ENCODE measurements at places on chromosomes 7 and 10.

DNA sequence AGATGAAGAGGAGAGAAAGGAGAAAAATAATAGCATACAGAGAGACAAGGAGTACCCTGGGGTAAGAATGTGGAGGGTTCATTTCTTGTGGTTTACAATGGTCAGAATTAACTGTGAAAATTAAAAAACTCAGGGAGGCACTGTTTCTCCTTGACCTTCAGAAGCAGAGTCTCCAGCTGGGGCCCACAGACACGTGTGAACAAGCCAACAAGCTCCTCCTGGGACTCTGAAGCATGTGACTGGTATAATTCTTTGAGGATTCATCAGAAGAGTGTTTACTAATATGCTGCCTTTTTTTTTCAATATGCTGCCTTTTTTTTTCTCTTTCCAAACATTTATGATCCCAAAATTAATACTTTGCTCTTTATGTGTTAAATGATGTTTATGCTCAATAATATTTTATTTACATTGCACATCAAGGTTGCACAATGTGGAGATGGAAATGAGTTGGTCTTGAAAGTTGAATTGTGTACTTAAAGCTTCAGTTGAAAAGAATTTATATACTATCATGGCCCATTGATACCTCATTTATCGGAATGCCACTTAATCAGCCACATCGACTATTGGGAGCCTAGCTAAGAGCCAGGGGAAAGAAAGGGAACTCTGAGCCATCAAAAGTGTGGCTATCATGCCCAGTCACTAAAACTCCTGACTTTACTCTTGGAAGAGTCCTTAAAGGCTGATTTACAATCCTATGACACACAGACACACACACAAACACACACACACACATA, 134.7 kb upstream of the RHOBTB1 start:
- no peak for DNase-seq

DNA sequence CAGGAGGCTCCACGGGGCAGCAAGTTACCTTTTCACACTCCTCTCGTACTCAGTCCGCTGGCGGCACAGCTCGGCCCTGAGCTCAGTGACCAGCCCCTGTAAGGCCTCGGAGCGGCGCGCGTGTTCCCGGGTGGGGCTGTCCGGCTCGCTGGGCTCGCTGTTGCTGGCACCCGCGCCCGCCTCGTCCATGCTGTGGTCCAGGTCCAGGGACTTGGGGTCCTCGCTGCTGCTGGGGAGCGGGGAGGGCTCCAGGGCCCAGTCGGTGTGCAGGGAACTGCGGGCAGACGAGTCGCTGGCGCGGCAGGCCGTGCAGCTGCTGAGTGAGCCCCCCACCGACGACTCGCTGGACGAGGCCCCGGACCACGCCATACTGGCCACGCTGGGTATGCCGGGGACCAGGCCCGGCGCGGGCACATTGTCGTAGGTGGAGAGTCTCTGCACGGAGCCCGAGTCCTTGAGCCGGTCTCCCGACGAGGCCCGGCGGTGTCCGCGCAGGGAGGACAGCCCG, 143.8 kb downstream of the MAPK8 start:
- no peak for DNase-seq

- DNase-seq = no peak
Observed at GRCh38 chr10:26488344-26488743, 50.2 kb downstream of the APBB1IP start.

GRCh38 chr10:79431891-79432831, 13.3 kb downstream of the ZCCHC24 start:
- DNase-seq = no peak

DNA sequence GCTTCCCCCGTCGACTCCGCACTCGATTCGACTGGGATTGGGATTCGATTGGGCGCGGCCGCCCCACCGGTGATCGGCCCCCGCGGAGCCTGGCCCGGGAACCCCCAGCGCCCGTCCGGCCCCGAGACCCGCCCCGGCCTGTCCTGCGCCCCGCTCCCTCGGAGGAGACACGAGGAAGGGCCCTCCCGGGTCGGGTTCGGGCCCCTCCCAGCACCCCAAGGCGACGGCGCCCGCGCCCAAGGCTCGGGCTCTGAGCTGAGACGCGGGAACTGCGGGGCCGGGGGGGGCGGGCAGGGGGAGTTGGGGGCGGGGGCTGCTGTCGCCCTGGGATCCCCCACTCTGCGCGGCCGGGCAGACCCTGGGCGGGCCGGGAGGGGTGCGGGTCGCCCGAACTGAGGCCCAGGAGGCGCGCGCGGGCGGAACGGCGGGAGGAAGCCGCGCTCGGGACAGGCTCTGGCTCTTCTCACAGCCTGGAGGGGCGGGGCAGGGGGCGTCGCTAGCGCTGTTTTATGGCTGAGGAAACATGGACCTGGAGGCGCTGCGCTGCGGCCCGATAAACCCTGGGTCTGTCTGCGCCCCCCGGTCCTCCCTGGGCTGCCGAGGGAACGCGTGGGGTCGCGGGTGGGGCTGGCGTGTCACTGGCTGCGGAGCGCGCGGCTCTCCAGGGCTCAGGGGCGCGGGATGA, 1.7 kb upstream of the NKX6-2 start:
- DNase-seq = no peak

GRCh38 chr10:5584895-5585516, 60.2 kb downstream of the CALML3 start:
- DNase-seq = no peak

- DNase-seq = no peak
Observed at GRCh38 chr7:101733713-101734475, 83.5 kb upstream of the CUX1 start.

DNA sequence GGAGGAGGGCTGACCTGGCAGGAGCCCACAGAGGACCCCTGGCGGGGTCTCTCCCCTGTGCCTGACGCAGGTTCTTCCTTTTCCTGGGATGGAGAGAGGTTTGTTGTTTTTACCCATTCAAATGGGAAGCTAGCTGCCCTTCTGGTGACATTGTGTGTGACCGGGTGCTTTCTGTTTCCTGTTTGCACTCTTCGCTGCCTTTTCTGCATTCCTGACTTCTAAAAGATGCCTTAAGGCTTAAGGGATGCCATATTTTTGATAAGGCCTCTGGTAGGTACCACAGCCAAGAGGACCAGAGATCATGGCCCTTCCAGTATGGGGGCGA, 20.3 kb downstream of the ZNF783 start:
- DNase-seq = no peak

- no peak for DNase-seq
Observed at GRCh38 chr7:121303422-121304101, 25.2 kb upstream of the WNT16 start.

- no peak for DNase-seq
Observed at GRCh38 chr10:31142026-31142425, 110.4 kb upstream of the ZNF438 start.

GRCh38 chr7:50805447-50806125, 22.9 kb upstream of the GRB10 start:
- DNase-seq = no peak

DNA sequence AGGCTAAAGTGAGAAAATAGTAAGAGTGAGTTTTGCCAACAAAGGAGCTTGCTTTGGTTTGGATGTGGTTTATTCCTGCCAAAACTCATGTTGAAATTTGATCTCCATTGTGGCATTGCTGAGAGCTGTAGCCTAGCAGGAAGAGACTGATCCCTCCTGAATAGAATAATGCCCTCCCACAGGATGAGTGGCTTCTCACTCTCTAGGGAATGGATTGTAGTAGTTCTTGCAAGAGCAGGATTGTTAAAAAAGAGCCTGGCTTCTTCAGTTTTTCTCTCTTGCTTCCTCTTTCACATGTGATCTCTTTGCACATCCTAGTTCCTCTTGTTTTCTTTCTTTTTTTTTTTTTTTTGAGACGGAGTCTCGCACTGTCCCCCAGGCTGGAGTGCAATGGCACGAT, 34.4 kb downstream of the ASAH2 start:
- no peak for DNase-seq

GRCh38 chr7:116630932-116631671, 40.9 kb upstream of the MET start:
- DNase-seq = peak; percentile 27

DNA sequence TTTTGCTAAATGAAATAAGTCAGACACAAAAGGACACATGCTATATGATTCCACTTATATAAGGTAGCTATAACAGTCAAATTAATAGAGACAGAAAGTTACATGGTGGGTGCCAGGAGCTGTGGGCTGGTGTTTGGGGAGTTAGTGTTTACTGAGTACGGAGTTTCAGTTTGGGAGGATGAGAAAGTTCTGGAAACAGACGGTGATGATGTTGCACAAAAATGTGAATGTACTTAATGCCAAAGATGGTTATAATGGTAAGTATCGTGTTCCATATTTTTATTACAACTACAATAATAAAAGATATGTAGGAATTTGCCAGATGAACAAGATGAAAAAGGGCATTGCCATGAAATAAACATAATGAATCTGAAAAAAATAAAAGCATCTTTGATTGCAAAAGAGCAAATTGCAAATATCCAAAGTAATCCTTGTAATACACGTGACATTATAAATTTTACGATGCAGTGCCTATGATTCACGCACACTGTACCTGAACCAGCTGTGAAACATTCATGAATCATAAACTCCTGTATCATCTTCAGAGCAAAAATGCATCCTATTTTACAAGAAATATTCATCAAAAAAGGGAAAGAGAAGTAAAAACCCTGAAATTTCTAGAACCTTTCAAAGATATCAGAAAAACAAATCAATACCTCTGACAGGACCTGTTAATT, 676.7 kb downstream of the PCDH15 start:
- DNase-seq = no peak

DNA sequence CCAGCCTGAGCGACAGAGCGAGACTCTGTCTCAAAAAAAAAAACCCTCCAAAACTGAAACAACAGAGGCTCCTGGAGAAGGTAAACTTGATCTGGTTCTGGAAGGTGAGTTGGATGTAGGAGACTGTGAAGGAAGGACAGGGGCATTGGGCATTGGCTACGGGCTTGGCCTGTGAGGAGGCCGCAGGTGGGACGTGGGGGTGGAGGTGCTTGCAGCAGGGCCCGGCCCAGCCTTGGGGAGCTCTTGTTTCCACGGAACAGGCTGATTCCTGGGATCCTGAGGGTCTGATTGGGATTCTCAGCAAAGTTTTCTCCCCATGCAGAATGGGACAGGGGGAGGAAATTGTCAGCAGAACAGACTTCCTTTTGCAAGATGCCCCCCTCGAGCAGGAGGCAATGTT, 30.6 kb downstream of the IL15RA start:
- no peak for DNase-seq

GRCh38 chr10:87765666-87766376, 52.2 kb downstream of the ATAD1 start:
- no peak for DNase-seq

DNA sequence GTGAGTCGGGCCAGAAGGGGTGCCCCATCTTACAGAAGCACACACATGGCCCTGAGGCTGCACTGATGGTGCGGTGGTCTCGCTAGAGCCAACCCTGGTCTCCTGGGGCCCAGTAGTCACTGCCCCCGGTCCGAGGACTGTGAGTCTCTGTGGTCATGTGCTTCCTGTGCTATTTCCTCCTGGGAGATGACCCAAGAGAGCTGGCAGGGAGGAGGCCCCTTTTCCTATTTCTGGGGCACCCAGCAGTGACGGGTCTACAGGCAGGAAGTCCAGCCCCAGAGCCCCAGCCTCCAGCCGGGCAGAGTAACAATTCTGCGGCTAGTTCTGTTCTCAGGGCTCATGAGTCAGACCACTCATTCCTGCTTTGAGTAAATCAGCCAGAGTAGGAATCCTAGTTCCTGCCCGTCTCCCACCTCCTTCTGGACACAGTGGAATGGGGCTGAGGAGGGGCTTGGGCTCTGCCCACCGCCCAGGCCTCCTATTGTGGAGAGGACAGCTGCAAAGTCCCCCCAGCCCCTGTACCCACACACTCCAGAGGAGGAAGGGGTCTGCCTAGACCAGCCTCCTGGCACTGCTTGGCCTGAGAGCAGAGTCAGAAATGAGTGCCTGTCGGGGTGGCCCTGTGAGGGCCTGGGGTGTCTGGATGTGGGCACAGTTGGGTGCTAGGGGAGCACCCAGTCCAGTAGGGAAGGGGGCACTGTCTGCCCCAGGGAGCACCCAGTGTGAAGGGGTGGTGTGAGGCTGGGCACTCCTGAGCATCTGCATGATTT, 80.5 kb upstream of the PPIF start:
- peak; percentile 68 for DNase-seq

DNA sequence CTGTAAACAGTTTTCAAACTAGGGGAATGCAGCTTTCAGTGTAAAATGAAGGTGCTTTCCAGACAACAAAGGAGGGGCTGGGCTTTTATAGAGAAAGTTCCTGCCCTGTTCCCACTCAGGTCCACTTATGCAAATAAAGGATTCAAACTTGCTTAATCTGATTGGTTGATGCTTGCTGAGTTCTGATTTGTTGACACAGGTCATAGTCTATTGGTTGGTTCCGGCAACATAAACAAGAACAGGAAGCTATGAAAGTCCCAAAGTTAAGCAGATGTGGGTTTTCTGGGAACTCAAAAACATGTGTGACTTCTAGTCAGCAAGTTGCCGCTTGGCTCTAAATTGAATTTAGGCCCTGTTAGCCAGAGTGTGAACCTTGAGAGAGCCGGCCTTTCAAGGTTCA, 194.2 kb upstream of the SVIL start:
- DNase-seq = no peak

Measured in thoracic aorta (tissue), 2 donors.